Ovary (tissue), 10 donors: ENCODE measurements at places on chromosomes 2 and 18.

DNA sequence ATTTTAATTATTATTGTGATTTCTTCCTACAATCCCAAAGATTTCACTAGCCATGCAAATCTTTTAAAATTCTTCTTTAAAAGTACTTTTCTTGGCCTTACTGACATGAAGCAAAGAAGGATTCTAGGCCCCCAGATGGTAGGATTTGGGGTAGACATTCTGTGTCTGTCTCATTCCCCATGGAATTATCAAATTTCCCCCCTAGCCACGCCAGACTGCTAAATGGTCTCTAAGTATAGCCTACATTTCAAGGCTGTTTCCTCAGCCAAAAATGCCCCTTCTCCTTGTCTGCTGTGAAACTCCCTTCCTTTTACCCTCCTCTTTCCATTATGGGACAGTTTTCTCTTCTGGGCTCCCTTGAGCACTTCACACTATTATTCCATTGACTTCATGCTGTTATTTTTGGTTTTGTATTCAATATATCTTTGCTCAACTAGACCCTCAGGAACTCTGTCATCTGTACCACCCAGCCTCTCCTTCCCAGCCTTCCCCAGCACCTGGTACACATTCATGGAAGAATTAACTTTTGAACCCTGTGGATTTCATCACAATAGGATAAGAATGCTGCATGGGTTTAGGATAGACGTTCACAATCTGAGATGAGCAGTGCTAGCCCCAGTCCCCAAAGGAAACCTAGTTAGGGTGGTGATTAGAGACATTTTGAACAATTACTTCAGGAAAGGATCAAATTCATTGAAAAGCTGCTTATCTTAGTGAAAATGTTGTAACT lies 21.5 kb upstream of the CYP1B1 start:
- DNase-seq: no peak

DNA sequence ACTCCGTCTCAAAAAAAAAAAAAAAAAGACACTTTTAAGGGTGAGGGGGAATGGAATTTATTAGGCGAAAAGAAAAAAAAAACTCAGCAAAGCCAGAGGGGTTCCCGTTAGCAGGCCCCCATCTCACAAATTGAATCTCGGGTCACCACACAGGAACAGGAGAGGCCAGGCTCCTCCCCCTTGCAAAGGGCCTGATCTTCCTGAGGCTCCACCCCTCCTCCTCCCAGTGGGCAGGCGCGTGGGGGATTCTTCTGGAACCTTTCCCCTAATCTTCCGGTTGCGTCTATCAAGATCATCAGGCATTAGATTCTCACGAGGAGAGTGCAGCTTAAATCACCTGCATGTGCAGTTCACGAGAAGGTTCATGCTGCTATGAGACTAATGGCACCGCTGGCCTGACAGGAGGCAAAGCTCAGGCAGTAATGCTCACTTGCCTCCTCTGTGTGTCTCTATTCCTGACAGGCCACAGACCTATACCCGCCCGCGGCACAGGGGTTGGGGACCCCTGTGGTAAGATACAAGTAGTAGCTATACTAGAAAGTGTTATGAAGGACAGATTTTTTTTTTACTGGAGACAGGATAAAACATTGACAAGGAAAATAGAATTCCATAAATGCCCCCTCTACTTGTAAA lies 45.8 kb downstream of the TAF4B start:
- no peak for DNase-seq

GRCh38 chr2:108413711-108414095 lies 35.3 kb upstream of the GCC2 start:
- no peak for DNase-seq

DNA sequence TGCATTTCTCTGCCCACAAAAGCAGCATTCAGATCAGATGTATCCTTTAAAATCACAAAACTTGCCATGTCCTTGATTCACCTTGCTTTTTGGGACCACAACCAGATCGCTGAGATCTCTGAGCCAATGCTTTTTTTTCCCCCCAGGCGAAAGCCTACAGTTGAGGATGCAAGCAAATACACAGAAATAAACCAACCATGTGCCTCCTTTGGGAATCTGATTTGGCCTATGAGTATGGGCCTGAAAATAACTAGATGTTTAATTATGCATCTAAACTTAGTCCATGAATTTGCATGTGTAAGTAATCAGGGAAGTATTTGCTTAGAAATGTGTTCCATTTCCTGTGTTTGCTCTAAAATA lies 49.7 kb upstream of the CDC42EP3 start:
- DNase-seq: no peak

DNA sequence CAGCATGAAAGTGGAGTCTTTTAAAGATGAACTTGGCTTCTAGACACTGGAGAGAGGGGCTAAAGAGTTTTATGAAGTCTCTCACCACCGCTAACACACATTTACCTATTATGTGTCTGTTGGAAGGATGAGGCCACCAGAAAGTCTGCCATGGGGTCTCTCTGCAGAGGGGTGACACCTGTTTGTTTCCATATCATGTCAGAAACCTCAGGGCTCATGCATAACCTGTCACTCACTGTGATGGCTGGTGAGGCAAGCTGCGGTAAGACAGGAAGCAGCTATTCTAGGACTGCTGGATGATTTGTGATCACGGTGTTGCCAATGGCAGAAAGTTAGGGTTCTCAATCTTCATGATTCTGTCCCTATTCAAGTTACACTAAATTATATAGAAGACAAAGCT lies 60.8 kb upstream of the DNMT3A start:
- DNase-seq: no peak
